ENCODE measurements at places on chromosomes 3 and 15. TPM values are rescaled to one million over a fixed set of nuclear protein-coding genes. Genes with fewer than 3 reads are reported as not detected.

The CPLX3 gene
- total RNA-seq, result 0.15 TPM

DNA sequence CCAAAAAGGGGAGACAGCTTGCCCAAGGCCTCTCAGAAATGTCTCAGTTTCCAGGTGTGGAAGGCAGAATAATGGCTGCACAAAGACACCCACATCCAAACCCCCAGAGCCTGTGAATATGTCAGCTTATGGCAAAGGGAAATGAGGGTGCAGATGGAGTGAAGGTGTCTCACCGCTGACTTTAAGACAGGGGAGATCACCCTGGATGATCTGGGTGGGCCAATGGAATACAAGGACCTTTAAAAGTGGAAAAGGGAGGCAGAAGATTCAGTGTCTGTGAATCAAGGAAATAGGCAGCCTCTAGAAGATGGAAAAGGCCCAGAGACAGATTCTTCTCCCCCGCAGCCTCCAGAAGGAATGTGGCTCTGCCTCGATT is 48.8 kb upstream of the ATP2B2 start:
- no peak for DNase-seq

GRCh38 chr15:57583720-57584119 is 8.0 kb upstream of the MYZAP start:
- DNase-seq, result no peak

- DNase-seq, result peak; percentile 9
These were observed 161.6 kb downstream of the SQOR start for GRCh38 chr15:45796433-45796832.

DNA sequence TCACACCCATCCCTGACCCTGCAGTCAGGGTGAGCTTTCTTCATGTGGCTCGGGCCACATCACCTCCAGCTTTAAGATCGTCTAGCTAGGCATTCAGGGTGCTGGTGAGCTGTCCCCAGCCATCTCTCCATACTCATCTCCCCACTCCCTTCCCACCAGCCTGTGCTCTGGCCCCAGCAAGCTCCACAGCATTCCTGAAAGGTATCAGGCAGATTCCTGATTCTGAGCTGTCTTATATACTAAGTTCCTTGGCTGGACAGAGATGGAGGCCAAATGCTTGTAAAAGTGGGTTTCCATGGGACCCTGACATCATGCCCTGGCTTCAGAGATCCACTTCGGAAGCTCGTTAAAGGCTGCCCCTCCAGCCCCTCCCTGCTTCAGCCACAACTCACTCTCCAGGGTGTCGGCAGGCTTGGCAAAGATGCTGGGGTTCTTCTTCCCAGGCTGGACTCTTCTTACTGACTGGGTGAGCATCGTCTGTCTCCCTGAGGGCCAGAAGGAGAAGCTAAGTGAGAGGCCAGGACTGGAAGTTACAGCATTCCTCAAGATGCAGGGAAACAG is 3.9 kb downstream of the CILP start:
- no peak for DNase-seq

DNA sequence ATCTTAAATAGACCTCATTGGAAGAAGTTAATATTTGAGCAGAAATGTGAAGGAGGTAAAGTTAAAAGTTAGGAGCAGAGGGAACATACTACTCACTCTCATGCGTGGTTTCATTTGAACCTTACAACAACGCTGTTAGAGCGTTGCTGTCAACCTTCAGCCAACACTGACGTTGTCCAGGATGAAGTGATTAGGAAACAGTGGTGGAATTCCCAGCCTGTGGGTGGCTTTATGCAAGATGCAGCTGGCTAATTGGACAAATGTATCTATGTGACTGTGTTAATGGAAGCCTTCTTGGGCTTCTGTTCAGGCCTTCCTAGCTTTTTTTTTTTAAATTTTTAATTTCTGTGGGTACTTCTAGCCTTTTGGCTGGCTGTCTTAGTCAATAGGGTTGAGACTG is 40.5 kb downstream of the PTPRG start:
- no peak for DNase-seq

- no peak for DNase-seq
These were observed 104.2 kb downstream of the FBXL22 start for GRCh38 chr15:63701365-63701764.

Data from left colon (tissue), 2 donors.